A549 treated with DMSO at 1 μM for 4 hours (cell line): ENCODE measurements at places on chromosomes 2 and 18. TPM values are rescaled to one million over a fixed set of nuclear protein-coding genes. Genes with fewer than 3 reads are reported as not detected.

The REG3A gene
- not detected in 5 replicates for total RNA-seq

The DNAH6 gene
- 0.01 to 0.06 TPM (median 0.02 TPM) in 5 replicates for total RNA-seq

The IGFBP2 gene
- 66.1 to 77.6 TPM (median 74.9 TPM) in 5 replicates for total RNA-seq

The RND3 gene
- 55.6 to 70.9 TPM (median 62.1 TPM) in 5 replicates for total RNA-seq

The SLC5A7 gene
- total RNA-seq, result not detected in 5 replicates

The CCDC68 gene
- total RNA-seq, result 3.2 to 5.8 TPM (median 3.9 TPM) in 5 replicates

The SULT1C2 gene
- 0.22 to 0.72 TPM (median 0.45 TPM) in 5 replicates for total RNA-seq

The GDF7 gene
- 0.02 to 0.05 TPM (median 0.05 TPM) in 5 replicates for total RNA-seq

The NGEF gene
- 16.1 to 20.4 TPM (median 16.8 TPM) in 5 replicates for total RNA-seq

The SKA1 gene
- total RNA-seq, result 12.2 to 15.2 TPM (median 15.0 TPM) in 5 replicates
